Tibial artery (tissue), 4 donors: ENCODE measurements at places on chromosomes 12 and 14.

DNA sequence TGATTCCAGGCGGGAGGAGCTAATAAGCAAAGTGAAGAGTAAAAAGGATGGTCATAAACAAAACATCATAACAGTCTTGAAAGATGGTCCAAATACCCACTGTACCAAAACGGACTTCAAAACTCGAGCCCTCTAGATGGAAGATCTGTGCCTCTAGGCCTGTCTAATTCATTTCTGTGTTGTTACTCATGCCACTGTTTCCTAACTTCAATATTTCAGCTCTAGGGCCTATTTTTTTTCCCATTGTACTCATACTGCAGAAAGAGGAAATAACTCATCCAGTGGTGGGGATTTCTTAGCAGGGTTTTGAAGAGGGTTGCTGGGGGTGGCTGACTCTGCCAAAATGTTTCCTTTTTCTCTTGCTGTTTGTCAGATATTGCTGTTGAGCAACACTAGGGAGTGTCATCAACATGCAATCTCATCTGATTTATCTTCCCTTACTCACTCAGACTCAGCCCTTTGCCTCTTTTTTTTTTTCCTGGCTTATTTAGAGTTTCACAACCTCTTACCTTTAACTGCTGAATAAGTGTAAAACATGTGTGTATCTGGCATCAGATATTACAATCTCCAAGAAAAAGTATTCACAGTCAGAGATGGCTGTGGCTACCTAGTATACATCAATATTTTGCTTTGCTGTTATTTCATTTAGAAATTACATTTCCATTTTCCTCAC is 189.6 kb downstream of the DUSP6 start:
- peak; percentile 78 for DNase-seq

DNA sequence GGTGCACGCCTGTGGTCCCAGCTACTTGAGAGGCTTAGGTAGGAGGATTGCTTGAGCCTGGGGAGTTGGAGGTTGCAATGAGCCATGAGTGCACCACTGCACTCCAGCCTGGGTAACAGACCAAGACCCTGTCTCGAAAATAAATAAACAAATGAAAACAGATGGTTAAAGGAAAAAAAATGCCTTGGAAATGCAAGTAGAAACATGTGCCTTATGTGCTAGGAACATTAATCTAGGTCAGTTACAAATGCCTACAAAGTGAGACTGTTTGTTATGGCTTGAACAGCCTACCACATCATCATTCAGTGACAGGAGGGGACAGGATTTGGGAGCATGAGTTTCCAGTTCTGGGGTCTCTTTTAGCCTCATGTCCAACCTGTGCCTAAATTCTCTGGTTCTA is 52.4 kb upstream of the BCAT1 start:
- no peak for DNase-seq

DNA sequence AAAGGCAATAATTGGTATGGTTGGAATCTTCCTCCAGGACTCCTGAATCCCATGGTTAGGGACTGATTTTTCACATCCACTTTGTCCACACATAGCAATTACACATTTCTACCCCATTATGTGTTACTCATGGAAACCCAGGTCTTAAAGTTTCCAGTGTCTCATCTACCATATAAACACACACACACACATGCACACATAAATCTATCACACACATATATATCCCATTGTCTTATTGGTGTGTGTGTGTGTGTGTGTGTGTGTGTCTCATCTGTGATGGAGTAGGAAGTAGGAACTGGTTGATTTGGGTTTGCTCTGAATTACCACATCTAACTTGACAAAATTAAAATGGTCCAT is 525.4 kb downstream of the FUT8 start:
- DNase-seq, result no peak

- no peak for DNase-seq
These were observed 248.0 kb upstream of the FLRT2 start for GRCh38 chr14:85281921-85282320.

DNA sequence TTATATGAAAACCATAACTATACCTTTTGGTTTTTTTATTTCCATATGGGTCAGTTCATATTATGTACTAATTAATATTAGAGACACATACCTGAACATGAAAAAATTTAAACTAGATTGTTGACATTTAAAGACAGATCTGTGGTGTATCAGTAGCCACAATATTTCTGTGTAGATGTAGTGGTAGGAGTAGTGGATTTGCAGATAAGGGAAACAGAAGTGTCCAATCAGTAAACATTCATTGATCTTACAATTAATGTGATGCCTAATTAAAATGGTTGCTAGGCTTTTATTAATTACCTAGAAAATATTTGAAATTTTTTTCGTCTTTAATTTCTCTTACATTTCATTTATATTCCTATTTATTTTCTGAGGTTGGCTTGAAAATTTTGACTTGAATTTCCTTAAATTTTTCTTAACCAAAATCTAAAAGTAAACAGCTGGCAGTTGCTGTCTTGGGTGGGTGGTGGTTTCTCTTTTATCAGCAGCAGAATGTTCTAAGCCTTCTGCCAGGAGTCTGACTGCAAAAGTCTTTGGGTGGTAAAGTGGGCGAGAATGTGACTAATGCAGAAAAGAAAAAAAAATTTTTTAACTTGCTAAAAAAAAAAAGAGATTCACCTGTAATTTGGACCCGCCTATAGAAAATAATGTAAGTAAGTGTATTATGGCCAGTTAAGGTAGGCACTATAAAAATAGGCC is 2.4 kb downstream of the FGFR1OP2 start:
- DNase-seq, result no peak

- no peak for DNase-seq
These were observed 80.3 kb downstream of the SYNE2 start for GRCh38 chr14:63933110-63933509.

DNA sequence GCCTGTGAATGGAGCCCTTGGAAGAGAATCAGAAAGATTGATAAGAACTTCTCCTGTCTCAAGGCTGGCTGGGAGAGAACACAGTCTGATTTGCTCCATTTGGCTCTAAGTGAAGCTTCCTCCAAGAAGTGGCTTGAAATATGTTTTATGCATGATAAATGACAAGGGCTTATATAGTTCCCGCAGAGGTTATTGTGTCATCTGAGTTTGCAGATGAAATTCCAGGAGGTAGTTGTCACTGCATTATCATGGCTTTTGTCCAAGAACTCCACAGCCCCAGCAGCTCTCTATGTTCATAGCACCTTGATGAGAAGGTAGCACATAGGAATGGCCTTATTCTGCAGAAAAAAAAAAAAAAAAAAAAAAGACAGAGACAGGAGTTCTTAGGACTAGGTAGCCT is 108.5 kb downstream of the DACT1 start:
- DNase-seq, result no peak

- DNase-seq, result no peak
These were observed 393.3 kb upstream of the PRICKLE1 start for GRCh38 chr12:42982828-42983227.

GRCh38 chr12:19482551-19483109 is 43.3 kb downstream of the AEBP2 start:
- no peak for DNase-seq
